RPMI8226 (cell line): ENCODE measurements at places on chromosomes 12 and 14.

GRCh38 chr14:60648934-60649874 lies at the start of gene SIX1:
Gene SIX1, minus strand, starts transcription at chr14:60649477. Its CDS starts 288 bp downstream, at chr14:60649189.
- DNase-seq: no peak

DNA sequence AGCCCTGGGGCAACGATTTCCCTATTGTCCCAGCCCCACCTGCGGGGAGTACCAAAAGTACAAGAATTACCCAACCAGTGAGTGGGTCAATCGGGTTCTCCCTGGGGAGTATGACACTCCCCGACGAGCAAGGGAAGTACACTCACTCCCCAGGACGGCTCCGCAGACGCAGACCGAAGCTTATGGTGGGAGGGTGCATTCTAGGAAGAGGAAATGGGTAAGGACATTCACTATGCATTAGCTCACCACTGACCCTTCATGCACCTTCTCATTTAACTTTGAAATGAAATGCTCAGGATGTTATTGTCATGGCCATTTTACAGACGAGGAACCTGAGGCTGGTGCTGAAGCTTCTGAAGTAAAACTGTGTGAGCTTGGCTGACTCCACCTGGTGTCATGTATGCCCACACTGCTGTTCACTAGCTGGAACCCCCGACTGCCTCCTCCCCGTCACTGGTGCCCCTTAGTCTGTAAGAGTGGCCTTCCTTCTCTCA lies 45.8 kb upstream of the TMED10 start:
- no peak for DNase-seq

DNA sequence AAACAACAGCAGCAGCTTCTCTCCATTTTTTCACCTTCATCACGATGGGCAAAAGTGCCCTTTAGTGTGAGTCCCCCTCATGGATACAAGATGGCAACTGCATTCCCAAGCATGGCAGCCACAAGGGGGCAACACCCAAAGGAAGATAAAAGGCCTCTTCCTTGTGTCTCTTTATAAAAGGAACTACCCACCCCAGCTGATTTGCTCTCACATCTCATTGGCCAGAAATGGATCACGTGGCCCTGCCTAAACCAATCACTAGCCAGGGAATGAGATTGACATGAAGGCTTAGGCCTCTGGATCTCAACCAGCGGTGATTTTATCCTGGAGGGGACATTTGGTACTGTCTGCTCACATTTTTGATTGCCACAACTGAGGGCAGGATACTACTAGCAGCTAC lies 21.9 kb upstream of the IFT81 start:
- DNase-seq: peak; percentile 59

- DNase-seq: no peak
Measured at GRCh38 chr14:84420221-84420620, 1109.7 kb upstream of the FLRT2 start.

DNA sequence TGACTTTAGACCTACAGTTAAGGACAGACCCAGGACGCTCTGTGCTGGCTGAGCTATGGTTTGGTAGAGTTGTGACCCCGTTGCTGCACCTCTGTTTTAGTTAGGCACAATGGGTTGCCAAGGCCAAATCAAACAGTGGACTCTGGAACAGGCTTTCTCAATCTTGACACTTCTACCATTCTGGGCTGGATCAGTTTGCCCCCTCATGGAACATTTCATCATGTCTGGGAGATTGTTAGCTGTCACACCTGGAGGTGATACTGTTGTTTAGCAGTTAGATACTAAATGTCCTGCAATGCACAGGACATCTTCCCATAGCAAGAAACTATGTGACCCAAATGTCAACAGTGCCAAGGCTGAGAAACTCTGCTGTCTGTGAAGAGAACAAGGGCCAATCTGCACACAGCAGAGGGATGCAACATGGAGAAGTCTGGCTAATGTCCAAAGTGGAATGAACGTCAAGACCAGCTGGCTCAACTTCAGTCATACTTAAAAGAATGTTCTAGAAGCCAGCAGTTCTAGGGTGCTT lies 65.6 kb upstream of the DICER1 start:
- no peak for DNase-seq

GRCh38 chr12:114025935-114026334 lies 59.8 kb upstream of the RBM19 start:
- DNase-seq: no peak

- DNase-seq: no peak
Measured at GRCh38 chr12:82436354-82436753, 78.0 kb downstream of the METTL25 start.

DNA sequence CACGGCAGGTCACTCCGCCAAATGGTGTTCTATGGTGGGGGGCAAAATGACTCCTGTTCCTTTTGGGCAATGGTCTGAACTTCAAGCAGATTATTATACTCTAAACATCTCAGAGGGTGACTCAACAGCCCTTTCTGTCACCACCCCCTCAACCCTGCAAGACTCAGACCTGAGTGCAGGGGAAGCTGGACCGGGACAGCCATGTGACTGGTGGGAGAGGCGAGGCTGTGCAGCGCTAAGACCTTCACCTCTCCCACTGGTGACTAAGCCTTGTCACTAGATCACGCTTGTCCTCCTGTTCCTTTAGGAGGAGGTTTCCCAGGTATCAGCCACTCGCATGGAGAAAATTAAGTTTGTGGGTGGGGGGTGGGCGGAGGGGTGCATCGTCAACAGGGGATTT lies 67.1 kb upstream of the CCND2 start:
- no peak for DNase-seq

DNA sequence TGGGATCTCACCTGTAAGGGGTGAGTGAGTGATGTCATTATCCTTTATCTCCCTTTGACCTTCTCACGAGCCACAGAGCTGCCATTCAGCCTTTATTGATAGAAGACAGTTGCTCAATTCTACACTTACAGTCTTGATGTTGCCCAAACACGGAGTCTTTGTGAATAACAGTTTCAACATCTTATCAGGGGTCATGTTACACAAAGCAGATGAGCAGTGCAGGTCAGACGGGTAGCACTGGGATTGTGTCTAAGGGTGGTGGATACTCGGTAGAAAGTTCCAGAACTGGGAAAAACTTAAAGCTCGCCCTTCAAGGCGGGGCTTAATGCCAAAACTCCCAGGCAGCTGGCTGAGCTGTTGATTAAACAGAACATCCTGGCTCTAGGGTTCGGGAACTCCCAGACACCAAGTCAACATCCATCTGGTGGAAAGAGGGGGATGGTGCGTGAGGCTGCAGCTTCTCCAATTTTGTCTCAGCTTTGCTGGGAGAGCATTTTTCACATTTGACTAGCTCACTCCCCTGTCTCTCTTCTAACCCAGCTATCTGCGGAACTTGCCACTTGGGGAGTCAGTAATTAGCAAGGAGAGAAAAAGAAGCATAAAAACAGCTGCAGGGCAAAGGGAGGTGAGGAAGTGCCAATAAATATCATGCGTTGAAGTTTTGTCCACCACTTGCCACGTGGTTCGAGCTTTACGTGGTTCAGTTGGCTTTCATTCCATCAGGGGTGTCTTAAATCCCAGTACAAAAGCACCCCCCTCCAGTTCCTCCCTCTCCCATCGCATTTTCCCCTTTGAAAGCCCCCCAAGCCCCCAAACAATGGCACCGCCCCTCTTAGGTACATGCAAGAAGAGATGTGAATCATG lies 31.0 kb downstream of the FOXN4 start:
- DNase-seq: no peak

- DNase-seq: no peak
Measured at GRCh38 chr12:69274861-69275260, 35.5 kb downstream of the CPSF6 start.

GRCh38 chr12:93032758-93033157 lies 103.7 kb upstream of the EEA1 start:
- no peak for DNase-seq

DNA sequence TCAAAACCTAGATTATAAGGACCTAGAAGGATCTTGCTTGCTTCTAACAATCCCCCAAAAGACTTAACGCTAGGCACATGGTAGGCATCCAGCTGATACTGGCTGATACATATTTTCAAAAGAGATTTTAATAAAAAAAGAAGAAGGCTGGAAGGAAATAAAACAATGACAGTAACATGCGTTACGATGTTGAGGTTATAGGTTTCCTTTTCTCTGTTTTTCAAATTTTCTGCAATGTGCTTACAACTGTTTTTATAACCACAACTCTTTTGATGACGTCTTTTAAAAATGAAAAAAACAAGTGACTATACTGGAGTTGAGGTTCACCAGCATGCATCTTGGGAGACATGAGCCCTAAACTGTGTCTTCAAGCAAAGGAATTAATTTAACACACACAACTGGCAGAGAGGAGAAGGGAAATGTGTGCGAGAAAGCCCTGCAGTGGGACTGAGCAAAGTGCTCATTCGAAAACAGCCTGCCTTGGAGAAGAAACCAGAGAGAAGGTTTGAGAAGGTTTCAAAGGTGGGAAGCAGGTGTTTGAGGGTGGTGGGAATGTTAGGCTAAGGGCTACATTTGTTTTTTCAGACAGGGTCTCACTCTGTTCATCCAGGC lies 80.4 kb downstream of the DUSP16 start:
- DNase-seq: no peak

GRCh38 chr14:100237735-100238418 lies 1.1 kb upstream of the YY1 start:
- DNase-seq: peak; percentile 65

DNA sequence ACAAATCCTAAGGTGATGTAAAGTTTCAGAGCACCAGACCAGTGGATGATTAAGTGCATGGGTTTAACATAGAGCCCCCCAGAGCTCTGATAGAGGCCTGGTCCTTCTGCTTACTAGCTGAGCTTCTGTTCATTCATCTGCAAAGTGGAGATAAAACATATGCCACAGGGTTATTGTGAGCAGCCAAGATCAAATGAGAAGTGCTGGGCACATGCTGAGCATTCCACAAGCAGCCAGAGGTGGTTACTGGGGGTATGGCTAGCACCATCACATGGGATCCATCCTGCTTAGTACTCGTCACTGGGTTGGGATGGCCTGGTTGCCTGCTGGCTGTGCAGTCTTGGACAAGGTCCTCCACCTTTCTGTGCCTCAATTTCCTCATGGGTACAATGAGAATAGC lies 18.0 kb upstream of the SMUG1 start:
- DNase-seq: no peak

DNA sequence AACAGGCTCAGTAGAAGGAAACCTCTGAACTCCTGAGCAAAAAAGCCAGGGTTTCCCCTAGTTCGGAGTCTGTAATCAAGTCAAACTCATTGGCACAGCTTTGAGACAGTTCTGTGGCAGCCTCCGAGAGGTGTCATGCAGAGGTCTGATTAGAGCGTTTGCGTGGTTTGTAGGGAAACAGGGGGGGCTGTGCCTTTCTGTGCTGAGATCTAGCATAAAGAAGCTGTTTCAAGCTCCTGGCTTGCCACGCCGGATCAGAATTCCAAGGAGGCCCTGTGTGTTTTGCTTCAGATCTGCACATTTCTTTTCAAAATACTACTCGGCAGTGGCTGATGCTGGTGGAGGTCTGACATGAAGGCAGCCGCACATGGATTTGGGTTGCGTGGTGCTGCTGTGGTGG lies 1.7 kb downstream of the CABP1 start:
- no peak for DNase-seq

DNA sequence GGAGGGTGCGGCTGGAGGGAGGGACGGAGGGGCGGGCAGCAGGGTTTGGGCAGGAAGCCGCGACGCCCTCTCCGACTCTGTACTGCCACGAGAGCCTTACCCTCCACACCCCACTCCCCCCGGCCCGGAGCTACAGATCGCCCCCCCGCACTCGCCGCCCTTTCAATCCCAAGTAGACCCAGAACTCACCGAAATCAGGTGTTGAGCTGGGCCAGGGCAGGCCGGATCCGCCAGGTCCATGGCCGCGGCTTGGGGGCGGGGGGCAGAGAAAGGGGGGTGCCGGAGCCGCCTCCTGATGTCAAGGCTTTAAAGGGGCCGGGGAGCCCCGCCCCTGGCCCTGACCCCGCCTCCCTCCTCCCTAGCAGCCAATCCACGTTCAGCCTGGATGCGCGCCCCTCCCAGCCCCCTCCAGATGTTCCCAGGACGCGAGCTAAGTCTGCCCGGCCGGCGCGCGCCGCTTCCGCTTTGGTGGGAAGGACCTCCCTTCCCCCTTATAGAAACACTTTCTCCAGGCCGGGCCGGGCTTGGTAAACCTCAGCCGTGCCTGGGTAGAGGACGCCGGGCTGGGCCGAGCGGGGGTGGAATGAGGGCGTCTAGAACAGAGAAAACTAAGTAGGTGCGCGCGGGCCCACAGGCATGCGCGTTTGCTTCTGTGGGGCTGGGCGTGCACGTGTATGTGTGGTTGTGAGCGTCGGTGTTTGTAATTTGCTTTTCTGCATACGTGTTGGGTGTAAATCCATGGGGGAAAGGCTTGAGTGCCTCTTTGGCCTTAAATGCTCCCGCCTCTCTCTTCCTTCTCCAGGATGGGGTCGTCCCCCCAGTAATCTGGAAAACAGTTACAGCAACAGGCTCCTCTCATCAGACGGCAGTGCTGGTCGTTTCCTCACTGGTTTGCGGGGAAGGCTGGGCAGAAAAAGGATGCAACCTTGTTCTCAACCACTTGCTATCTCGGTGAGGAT lies at the start of gene NCKAP5L:
TSS of gene NCKAP5L (minus strand) at position 281 of the 959 bp plus-strand sequence. CDS start 24,369 bp downstream, outside the sequence.
- peak; percentile 95 for DNase-seq

- peak; percentile 66 for DNase-seq
Measured at GRCh38 chr12:6465467-6466183, 4.9 kb downstream of the VAMP1 start.

- no peak for DNase-seq
Measured at GRCh38 chr14:100762089-100762515, 35.4 kb downstream of the DLK1 start.

- no peak for DNase-seq
Measured at GRCh38 chr12:85425926-85426325, 145.9 kb downstream of the ALX1 start.

DNA sequence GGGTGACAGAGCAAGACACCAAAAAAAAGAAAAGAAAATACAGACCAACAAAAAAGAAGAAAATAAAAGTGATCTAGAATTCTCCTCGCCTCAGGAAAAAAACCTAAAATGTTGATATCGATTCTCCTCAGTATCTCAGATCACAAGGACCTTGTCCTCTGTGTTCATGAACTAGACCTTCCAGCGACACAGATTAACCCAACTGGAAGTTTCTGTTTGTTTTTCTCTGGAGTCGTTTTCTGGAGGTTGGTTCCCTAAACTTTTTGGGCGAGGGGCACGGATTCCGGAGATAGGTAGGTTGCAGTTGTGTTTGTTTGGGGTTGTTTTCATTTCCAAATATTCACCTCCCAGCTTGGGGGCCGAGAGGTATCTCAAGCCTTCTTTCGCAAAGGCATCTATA lies 559 bp upstream of the RFC5 start:
- DNase-seq: no peak

DNA sequence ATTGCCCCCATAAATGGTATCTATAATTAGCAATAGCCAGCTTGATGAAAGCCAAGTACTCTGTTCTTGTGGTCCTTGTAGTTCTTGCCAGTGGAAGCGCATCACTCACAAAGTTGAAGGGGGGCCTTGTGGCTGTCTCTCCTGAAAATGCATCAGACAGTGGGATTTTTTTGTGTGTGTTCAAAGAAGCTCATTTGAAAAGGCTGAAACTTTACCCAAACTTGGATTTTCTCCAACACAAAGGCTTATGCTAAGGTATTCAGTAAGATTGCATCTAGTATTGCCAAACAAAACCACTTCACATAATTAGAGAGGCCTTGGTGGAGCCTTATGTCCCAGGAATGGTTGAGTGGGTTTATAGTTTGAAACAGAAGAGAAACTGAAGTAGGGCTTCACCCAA lies 216.7 kb upstream of the TMTC1 start:
- no peak for DNase-seq
